ENCODE measurements at places on chromosomes 12 and 14. TPM values are rescaled to one million over a fixed set of nuclear protein-coding genes. Genes with fewer than 3 reads are reported as not detected.
A peak's percentile ranks its signal among the peaks of the same experiment; 100 is the strongest.

The ST8SIA1 gene
- 17.4 TPM for total RNA-seq

The POU6F1 gene
- total RNA-seq = 5.8 TPM

The CACNA2D4 gene
- 3.6 TPM for total RNA-seq

The EXOC3L4 gene
- total RNA-seq = 1.8 TPM

The C3AR1 gene
- total RNA-seq = 6.6 TPM

DNA sequence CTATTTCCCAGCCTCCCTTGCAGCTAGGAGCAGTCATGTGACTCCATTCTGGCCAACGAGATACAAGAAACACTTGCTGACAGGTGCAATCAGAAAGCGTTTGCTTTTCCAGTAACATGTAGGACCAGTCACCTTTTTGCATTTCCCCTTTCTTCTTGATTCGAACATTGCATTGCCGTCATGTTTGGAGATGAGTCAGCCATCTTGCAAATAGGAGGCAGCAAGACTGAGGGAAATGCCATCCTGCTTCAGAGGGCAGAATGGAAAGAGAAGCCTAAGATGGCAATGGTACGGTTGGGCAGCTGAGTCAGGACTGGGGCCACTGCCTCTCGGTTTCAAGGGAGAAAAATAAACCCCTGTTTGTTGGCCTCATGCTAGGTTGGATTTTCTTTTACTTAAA, 34.5 kb upstream of the GPR132 start:
- no peak overlapping the region for H3K27ac ChIP-seq
- H3K27me3 ChIP-seq = no peaks in the 10 kb centered on the region
- DNase-seq = no peak
- H3K4me1 ChIP-seq = no peaks in the 10 kb centered on the region
- H3K36me3 ChIP-seq = no peaks in the 10 kb centered on the region
- H3K4me3 ChIP-seq = no peak overlapping the region

GRCh38 chr14:33617154-33617553, 333.7 kb downstream of the EGLN3 start:
- no peaks in the 10 kb centered on the region for H3K36me3 ChIP-seq
- DNase-seq = no peak
- no peak overlapping the region for H3K27ac ChIP-seq
- H3K4me3 ChIP-seq = no peak overlapping the region
- no peaks in the 10 kb centered on the region for H3K27me3 ChIP-seq

DNA sequence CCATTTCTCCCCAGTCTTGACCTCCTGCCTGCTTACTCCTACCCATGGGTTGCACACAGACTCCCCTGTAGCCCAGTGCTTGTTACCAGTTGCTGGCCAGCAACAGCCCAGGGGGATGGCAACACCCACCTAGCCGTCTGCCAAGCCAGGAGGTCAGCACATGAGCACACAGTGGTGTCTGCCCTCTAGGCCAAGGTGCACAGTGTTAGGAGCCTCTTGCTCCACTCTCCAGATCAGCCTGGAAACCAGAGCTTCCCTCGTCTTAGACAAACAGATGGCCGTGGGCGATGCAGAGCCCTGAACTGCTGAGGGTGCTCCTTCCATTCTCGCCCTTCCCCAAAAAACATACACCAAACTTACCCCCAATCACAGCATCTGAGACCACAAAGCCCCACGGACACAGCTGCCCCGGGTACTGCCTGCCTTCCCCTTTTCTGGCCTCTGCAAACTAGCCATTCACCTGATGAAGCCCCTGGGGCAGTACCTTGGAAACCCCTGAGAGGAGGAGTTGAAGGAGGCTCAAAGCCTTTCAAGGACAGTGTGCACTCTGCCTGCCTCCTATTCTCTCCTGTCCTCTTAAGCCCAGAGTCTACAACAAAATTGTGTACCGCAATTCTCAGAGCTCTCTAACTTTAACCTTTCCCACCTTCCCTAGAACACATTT, 1.0 kb upstream of the GPD1 start:
- no peak overlapping the region for H3K27ac ChIP-seq
- peaks cover 28% of the 10 kb centered on the region for H3K36me3 ChIP-seq
- H3K4me3 ChIP-seq = no peak overlapping the region
- H3K4me1 ChIP-seq = peaks cover 9% of the 10 kb centered on the region
- H3K27me3 ChIP-seq = no peaks in the 10 kb centered on the region

- H3K4me1 ChIP-seq = peaks cover 28% of the 10 kb centered on the region
- peak overlapping the region; percentile 47 for H3K27ac ChIP-seq
- H3K27me3 ChIP-seq = no peaks in the 10 kb centered on the region
- no peak overlapping the region for H3K4me3 ChIP-seq
- DNase-seq = no peak
Observed at GRCh38 chr12:67721248-67721647, 72.7 kb downstream of the DYRK2 start.

DNA sequence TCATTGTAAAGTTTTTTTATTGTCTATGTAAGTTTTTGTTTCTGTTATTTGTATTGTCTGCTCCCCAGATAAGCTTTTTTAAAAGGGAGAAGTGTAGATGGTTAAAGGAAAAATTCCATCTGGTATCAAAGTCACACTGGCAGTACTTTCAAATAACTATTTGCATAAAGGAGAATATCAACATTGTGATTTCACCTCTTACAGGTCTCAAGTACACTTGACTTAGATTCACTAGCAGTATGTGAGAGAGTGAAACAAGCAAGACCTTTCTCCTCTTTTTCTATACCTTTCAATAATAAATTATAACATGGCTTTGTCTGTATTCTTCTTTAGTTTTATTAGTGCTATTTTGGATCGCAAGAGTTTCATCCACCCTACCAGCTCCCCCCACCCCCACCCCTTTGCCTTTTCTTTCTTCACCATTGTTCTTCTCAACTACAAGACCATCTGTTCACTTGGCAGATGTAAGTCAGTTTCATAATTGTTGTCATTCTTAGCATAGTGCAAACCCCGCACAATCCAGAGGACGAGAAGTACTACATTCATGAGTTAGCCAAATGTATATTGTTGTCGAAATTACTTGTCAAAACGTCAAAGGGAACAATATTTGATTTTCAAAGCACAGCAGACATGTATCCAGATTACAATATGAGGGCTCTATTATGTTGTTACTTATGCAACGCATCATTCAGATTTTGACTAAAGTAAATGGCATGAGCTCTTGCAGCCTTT, 602.7 kb upstream of the FLRT2 start:
- no peaks in the 10 kb centered on the region for H3K27me3 ChIP-seq
- no peak overlapping the region for H3K4me3 ChIP-seq
- no peak overlapping the region for H3K27ac ChIP-seq
- no peak for DNase-seq
- H3K36me3 ChIP-seq = no peaks in the 10 kb centered on the region

DNA sequence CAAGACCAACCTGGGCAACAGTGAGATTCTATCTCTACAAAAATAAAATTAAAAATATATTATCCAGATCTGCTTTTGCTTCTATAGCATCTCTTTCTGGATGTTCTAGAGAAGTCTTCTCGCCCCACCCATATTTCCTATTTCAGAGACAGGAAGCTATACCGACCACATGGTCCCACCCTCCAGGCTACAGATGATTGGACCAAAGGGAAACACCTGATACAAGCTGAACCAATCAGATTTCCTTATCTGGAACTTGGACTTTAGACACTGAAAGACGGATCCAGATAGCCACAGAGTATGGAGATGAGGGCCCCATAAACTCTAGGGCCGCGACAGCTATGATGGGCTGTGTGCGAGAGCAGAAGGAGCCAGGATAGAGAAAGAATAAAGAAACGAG, 48.7 kb downstream of the CCDC60 start:
- H3K27me3 ChIP-seq = no peaks in the 10 kb centered on the region
- H3K27ac ChIP-seq = no peak overlapping the region
- H3K4me1 ChIP-seq = peaks cover 27% of the 10 kb centered on the region
- H3K4me3 ChIP-seq = no peak overlapping the region

DNA sequence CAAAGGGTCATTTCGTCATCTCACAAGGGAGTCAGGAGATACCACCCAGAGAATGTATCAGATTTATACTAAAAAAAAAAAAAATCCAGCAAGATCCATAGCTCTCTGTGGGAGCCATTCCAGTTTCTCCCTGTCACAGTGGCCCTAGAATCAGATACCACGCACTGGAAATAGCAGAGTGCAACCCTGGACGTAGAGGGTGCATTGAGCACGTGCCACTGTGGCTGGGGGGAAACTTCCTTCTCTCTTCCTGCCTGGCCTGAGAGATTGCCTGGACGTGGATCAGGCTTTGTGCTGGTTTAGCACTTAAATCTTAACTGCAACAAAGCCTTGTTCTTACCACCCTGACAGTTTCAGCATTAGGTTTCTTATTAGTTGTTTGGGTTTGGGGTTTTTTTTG, 124.3 kb downstream of the FBXL14 start:
- H3K36me3 ChIP-seq = no peaks in the 10 kb centered on the region
- no peak overlapping the region for H3K4me3 ChIP-seq
- H3K27me3 ChIP-seq = no peaks in the 10 kb centered on the region
- no peak overlapping the region for H3K27ac ChIP-seq
- H3K4me1 ChIP-seq = peaks cover 38% of the 10 kb centered on the region

DNA sequence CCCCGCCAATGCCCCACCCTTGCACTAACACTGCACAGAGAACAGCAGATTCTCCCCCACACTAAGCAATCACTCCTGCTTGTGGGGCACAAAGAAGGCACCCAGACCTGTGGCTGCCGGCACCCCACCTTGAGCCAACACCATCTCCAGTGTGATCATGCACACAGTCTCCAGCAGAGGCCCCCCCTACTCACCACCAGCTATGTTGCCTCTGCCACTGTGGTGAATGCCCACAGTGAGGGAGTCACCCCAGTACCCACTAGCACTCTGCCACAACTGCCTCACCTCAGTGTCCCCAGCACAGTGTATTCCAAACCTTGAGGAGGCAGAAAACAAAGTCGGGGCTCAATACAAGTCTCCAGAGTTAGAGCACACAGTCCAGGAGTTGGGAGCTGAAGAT, 261.7 kb upstream of the SSTR1 start:
- H3K4me3 ChIP-seq = no peak overlapping the region
- H3K27ac ChIP-seq = no peak overlapping the region
- no peaks in the 10 kb centered on the region for H3K27me3 ChIP-seq
- DNase-seq = no peak

- peaks cover 3% of the 10 kb centered on the region for H3K4me1 ChIP-seq
- no peak overlapping the region for H3K27ac ChIP-seq
- no peaks in the 10 kb centered on the region for H3K27me3 ChIP-seq
- H3K4me3 ChIP-seq = no peak overlapping the region
Observed at GRCh38 chr12:69099201-69099837, 140.1 kb upstream of the CPSF6 start.
